ENCODE measurements at places on chromosomes 5 and 9.

DNA sequence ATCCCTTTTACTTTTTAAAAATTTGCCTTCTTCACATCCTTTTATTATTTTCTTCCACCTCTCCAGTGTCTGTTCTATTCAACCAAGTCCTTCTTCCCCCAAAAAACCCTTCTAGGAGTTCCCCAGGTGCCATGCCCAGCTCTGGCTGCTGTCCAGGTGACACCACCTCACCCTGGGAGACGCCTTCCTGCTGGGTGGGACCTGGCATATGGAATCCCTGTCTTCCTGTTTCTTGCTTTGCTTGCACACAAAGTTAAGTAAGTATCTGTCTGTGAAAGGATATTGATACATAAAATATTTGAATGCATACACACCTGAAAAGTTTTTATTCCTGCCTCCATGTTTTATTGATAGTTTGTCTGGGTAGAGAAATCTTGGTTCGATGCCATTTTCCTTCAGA, 23.1 kb upstream of the MED10 start:
- no peak for DNase-seq

GRCh38 chr5:68191083-68191791, 24.3 kb upstream of the PIK3R1 start:
- no peak for DNase-seq

GRCh38 chr9:120702075-120702474, 12.2 kb downstream of the MEGF9 start:
- no peak for DNase-seq

DNA sequence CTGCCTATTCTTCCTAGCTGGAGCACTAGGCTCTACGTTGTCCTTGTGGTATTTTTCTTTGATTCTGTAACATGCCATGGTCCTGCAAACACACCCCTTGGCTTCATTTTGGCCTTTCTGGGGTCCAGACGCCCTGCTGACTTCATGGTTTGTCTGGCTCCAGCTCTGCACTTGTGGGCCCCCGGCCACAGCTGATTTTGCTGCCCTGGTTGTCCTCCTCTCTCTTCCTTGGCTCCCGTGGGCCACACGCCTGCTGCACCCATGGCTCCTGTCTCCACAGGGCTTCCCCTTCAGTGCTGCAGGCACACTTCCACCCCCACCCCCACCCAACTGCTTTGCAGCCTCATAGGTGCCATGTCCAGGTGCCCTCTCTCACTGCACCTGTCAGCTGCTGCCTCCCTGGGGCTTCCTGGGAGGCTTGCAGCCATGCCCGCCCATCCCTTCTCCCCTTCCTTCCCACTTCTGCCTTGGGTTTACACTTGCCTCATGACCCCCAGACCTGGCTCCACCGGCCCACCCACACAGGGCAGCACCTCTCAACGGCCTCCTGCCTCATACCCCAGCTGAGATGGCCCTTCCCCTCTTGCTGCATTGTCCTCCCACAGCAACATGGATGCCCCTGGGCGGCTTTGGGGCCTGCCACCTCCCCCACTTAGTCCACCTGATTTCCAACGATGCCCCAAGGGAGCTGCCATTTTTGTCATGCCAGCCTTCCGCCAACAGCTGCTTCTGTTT, 25.6 kb downstream of the SLC6A3 start:
- no peak for DNase-seq

- no peak for DNase-seq
Observed at GRCh38 chr5:157390551-157391297, 69.3 kb upstream of the NIPAL4 start.

Data from inflammatory macrophage treated with lipopolysaccharide for 1 hour (primary cell).